ENCODE measurements at places on chromosomes 11 and 22. TPM values are rescaled to one million over a fixed set of nuclear protein-coding genes. Genes with fewer than 3 reads are reported as not detected.

Gene PNPLA2
- total RNA-seq, result 34.0 TPM

Gene NEFH
- 0.13 TPM for total RNA-seq

DNA sequence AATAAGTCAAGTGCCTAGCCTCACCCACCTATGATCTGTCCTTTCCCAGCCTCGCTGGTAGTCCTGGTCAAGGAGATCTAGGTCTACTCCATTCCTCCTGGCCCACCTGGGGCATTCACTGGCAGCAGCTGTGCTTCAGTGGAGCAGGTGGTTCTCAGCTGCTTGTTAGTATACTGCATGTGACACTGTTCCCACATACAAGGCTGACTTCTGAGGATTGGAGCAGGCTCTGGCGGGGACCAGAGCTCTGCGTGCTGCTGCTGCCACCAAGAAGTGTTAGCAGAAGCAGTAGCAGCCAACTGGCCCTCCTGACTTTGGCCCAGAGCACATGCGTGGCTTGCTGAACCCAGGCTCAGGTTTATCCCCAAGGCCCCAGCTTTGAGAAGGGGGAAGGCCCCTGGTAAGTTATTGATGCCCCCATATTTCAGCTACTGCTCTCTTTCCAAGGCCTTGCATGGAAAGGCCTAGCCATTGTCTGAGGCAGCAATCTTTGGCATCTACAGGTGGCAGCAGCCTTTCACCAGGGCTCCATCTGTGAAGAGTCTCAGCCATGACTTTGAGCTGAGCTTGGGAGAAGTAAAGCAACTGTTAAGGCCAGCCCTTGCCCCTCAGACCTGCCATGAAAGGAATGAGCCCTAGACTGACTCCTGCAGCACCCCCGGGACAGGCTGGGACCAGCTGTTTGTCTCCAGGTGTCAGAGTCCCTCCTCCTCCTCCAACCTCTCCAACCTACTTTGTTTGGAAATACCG, 26.5 kb downstream of the ARHGAP1 start:
- DNase-seq, result no peak

DNA sequence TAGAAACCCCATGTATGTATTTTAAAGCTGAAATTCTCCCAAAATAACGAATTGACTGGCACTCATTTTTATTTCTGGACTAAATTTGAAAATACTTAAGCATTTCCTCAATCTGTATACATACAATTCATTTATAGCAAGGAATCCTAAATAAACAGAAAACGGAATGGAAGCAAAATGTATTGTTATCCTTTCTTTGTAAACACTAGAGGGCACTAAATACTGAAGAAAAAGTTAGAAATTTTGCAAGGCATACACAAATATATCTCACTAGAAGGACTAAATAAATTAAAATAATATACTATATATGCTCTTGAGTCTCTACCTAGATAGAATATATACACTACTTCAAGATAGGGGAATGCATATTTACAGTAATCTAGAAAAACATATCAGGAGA, 23.1 kb upstream of the ANO5 start:
- no peak for DNase-seq

DNA sequence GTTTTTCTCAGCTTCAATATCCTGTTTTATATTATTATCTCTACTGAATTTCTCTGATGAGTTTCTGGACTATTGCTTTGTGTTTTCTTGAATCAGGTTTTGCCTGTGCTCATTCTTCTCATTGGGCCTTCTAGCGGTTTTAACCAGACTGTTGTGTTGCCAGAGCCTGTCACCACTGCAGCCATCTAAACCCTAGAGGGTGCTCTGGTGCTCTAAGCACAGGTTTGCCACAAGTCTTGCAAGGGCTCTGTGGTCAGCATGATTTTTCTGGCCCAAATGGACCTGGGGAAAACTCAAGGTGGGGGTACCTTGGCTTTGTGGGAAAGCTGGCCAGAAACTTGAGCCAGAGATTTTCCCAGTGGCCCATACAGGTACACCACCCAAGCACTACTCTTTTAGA, 52.4 kb upstream of the TYR start:
- DNase-seq, result no peak

GRCh38 chr22:32634421-32634981, 159.9 kb downstream of the FBXO7 start:
- no peak for DNase-seq

DNA sequence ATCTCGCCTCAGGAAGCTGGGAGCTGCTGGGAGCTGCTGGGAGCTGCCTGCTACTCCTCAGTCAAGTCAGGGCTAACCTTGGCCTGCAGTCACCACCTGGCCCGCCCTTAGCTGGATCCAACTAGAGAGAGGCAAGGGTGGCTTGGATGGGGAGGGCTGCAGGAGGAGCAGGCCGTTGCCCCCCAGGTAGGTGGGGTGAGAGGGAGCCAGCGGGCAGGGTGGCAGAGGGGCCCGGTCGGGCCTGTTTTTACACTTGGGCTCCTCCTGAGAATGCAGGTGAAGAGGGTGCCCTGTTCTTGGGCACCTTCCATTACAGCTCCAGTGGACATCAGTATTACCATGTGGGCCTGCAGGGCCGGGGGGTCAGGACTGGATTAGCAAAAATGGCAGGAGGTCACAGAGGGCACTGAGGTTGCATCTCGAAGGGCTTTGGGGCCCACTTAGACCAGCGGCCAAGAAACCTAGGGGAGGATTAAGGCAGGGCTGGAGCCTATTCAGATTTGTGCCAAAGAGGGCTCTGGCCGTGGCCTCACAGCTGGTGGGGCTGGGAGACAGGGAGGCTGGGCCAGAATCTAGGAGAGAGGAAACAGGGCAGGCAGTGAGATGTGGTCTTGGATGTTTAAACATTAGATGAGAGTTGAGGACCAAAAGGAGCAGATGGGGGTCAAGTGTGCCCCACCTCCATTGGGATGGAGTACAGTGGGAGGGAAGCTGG, 60.8 kb upstream of the TTLL12 start:
- no peak for DNase-seq

- DNase-seq, result no peak
Observed at GRCh38 chr11:2199466-2200341, 28.1 kb upstream of the TH start.

Data from GM12878 (cell line).